D721Med (cell line): ENCODE measurements at places on chromosomes 11 and 22.

DNA sequence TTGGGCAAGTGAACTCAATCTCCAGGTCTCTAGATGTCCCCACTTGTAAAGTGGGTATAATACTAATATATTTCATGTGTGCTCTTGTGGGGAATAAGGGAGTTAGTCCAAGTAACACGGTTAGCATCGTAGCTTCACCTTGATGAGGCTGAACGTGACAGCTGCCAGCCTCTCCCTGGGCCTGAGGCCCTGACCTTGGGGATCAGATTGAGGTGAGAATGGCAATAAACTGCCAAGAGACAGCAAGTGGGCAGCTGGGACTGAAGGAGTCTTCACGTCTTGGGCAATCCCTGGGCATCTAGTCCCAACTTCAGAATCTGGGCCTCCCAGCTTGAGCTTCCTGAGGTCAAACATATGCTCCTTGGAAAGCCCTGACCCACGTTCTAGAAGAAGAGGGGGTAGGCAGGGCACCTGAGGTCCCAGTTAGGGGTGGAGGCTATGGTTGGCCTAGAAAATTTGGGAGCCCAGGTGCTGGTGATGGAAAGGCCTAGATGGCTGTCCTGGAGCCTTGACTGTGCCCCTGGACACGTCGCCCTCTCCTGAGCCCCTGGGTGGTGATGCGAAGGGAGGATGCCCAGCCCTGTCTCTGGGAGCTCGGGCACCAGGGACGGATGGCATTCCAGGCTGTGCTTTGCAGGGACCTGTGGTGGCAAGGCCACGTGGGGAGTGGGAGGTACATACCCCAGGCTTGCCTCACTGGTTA, 23.4 kb downstream of the ADAMTS15 start:
- no peak for DNase-seq

GRCh38 chr11:130206141-130206540, 46.6 kb downstream of the ST14 start:
- DNase-seq = no peak

GRCh38 chr22:29144786-29145160, 60.9 kb upstream of the EMID1 start:
- no peak for DNase-seq

DNA sequence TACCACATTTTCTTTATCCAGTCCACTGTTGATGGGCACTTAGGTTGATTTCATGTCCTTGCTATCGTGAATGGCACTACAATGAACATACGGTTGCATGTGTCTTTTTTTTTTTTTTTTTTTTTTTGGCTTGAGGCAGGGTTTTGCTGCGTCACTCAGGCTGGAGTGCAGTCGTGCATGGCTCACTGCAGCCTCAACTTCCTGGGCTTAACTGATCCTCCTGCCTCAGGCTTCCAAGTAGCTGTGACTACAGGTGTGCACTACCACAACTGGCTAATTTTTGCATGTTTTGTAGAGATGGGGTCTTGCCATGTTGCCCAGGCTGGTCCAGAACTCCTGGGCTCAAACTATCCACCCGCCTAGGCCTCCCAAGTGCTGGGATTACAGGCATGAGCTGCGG, 1.5 kb upstream of the CCDC90B start:
- DNase-seq = no peak

GRCh38 chr22:27311698-27312550, 489.6 kb downstream of the MN1 start:
- no peak for DNase-seq

DNA sequence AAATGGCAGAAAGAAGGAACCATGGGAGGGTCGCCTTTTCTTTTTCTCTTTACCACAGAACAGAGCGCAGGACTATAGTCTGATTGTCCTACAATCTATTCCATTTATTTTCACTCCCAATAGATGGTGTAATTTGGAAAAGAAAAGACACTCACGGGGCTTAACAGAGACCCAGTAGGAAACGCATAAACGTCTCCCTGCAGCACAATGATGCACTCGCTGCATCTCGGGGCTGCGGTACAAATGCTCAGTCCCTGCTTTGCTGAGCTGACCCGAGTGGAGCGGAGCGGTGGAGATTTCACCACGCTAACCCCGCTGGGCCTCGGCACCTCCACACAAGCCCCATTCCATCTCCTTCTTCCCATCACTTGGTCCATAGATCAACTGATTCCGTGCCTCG, 1.5 kb downstream of the FEZ1 start:
- no peak for DNase-seq

GRCh38 chr11:30016588-30017363, at the start of gene KCNA4:
KCNA4 (minus strand) TSS chr11:30017030; CDS start chr11:30012678, 4,352 bp downstream.
- peak; percentile 75 for DNase-seq

- peak; percentile 77 for DNase-seq
Measured at GRCh38 chr22:30754971-30755758, 60.5 kb downstream of the OSBP2 start.

GRCh38 chr11:11243209-11243589, 109.9 kb downstream of the CSNK2A3 start:
- no peak for DNase-seq

GRCh38 chr11:117431436-117431835, 103.8 kb downstream of the CEP164 start:
- no peak for DNase-seq

GRCh38 chr22:39717099-39717498, 146.5 kb downstream of the CACNA1I start:
- DNase-seq = no peak

- peak; percentile 70 for DNase-seq
Measured at GRCh38 chr11:16788141-16789062, 50.0 kb downstream of the C11orf58 start.

GRCh38 chr22:38017272-38017920, 33.0 kb upstream of the SOX10 start:
- no peak for DNase-seq

- DNase-seq = no peak
Measured at GRCh38 chr22:30832407-30832987, 136.1 kb downstream of the MORC2 start.

GRCh38 chr22:44540756-44541670, 43.0 kb upstream of the RTL6 start:
- DNase-seq = no peak

DNA sequence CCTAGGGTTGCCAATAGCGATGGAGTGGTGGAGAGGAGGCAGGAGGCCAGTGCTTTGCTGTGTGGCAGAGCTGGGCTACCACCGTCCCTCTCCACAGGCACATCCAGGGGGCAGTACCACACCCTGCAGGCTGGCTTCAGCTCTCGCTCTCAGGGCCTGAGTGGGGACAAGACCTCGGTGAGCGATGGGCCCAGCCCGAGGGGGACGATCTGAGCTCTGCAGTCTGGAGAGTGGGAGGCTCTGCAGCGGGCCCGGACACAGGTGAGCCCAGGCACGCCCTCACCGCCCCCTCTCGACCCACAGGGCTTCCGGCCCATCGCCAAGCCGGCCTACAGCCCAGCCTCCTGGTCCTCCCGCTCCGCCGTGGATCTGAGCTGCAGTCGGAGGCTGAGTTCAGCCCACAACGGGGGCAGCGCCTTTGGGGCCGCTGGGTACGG, 2.5 kb downstream of the PKP3 start:
- DNase-seq = no peak

GRCh38 chr11:68563454-68563853, 102.9 kb downstream of the PPP6R3 start:
- DNase-seq = no peak

- DNase-seq = no peak
Measured at GRCh38 chr11:1870721-1871466, 18.0 kb downstream of the LSP1 start.

GRCh38 chr22:40329466-40329865, 16.8 kb upstream of the ADSL start:
- DNase-seq = no peak

GRCh38 chr11:83717537-83717936, 431.4 kb upstream of the CCDC90B start:
- no peak for DNase-seq

- no peak for DNase-seq
Measured at GRCh38 chr11:10566257-10566957, 2.1 kb downstream of the LYVE1 start.

DNA sequence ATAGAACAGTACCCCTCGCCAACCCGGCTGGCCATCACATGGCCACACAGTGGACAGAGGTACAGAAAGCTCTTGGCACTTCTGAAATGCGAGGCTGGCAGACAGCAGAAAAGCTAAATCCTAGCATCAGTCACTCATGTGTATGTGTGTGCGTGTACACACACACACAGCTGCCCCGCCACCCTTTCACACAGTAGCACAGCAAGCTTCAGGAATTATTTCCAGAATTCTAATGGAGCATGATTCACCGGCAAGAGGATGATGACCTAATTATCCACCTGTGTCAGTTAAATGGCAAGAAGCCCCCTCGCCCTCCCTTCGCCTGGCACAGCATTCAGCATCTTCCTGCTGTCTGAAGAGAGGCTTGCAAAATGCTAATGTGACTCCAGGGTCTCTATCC, 336.0 kb downstream of the SHANK2 start:
- no peak for DNase-seq

- no peak for DNase-seq
Measured at GRCh38 chr11:33258631-33259205, 1.5 kb downstream of the HIPK3 start.

DNA sequence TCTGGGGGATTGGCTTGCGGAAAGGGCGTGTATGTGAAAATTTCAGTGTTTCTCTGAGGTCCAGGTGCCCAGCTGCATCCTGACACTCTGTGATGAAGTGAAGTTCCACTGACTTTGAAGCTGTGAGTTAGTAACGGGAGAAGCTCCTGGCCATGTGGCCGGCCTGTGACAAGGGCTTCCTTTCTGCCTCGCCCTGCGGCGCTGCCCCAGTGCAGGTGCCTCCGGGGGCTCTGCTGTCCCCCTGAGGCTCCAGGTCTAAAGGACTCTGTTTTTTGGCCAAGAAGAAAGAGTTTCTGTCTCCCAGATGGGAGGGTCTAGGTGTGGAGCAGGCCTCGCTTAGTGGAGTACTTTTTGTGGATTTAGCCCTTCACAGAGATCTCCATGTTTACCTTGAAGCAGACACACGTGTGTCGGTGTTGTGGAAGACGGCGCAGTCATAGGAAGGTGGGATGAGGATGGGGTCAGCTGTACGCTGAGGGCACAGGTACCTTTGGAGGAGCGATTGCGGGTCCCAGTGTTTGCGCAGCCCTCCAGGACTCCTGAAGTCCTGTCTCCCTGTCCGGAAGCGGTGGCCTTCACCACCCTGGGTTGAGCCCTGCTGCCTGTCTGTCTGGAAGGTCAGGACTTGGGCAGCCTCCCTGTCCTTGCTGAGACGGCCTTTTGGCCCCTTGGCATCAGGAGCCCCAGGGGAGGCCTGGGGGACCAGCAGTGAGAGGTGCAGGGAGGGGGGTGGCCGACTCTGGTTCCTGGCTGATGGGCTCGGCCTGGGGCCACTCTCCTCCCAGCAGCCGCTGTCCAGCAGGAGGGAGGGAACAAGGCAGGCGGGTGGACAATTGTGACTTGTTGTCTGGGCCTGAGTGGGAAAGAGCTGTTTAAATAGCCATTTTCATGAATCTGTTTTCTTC, 1249.3 kb downstream of the BRD1 start:
- no peak for DNase-seq

- no peak for DNase-seq
Measured at GRCh38 chr22:25368271-25368670, 148.8 kb downstream of the CRYBB2 start.

GRCh38 chr22:17119481-17120202, 1.5 kb downstream of the TMEM121B start:
- no peak for DNase-seq

DNA sequence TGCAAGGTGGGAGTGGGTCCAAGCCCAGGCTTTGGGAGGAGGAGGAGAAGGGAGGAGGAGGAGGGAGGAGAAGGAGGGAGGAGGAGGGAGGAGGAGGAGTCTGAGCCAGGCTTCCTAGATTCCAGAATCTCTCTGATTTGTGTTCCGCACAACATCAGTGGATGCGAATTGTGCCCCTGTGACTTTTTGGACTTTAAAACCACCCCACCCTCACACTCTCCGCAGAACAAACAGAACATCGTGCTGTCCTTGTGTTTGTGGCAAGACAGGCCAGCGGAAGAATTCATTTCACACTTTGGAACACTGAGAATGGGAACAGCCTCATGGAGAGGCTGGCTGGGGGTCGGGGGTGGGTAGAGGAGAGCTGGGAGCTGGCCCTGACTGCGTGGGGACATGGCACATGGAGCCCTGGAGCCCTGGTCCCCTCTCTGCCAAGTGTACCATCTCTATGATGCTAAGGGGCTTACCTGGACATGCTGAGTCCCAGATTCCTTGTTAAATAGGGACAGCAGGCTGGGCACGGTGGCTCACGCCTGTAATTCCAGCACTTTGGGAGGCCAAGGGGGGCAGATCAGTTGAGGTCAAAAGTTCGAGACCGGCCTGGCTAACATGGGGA, 16.4 kb upstream of the SHANK2 start:
- DNase-seq = no peak

DNA sequence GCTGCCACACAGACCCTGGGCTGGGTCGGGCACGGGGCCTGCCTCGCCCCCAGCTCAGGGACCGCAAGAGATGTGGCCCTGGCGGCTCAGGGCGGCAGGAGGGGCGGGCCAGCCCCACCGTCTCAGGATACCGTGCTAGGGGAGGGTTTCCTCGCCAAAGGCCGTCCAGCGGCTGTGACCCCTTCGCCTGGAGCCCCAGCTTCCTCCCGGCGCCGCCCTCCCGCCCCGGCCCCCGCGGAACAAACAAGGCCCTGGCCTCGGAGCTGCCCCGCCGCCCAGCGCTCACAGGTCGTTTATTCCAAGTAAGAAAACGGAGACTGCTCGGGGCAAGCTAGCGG, 543 bp upstream of the AP2A2 start:
- no peak for DNase-seq
